Left cardiac atrium (tissue), 4 donors: ENCODE measurements at places on chromosomes 3 and 15. TPM values are rescaled to one million over a fixed set of nuclear protein-coding genes. Genes with fewer than 3 reads are reported as not detected.

- DNase-seq: no peak
These were observed 34.3 kb upstream of the LRTM1 start for GRCh38 chr3:54962200-54962599.

Gene GATM
- 47.4 TPM for total RNA-seq

- no peak for DNase-seq
These were observed 53.0 kb upstream of the CTDSPL start for GRCh38 chr3:37808656-37809055.

- no peak for DNase-seq
These were observed 109.4 kb upstream of the RAD18 start for GRCh38 chr3:9072667-9073009.

GRCh38 chr3:189812806-189813465 lies 181.7 kb downstream of the TP63 start:
- DNase-seq: no peak

DNA sequence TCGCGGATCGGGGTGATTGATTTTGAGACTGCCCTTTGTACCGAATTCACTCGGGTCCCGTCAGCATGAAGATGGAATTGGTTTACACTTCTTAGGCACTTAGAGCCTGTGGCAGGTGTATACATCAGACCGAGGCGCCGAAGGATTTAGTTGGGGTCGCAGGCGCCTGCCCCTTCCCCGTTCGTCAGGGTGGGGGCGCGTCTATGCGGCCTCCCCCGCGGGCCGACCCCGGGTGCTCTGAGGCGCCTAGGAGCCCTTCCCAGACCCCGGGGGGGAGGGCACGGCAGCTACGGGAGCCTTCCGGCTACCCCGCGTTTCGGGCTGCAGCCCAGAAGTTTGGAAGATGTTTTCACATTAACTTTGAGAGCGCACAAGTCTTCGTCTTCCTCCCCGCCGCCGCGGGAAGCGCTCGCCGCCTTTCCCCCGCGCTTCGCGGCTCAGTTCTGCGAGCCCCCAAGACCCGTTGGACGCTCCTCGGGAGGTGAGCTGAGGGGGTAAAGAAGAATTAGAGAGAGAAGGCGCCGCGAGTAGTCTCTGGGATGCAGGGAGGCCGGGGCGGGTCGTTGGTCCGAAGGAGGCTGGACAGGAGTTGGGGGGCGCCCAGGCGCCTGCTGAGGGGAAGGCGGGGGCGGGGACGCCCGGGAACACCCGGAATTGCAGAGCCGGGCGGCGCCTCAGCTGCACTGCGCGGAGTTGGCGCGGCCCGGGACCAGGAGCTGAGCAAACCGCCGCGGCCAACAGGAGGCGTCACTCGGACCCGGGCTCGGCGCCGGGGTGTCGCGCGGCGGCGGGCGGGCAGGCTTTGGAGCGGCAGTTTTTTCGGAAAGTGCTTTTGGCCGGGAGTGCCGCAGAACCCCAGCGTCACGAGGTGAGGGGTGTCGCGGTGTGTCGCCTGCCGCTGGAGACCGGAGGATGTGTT lies 780 bp downstream of the TIPARP start:
- peak; percentile 85 for DNase-seq

Gene PLXND1
- total RNA-seq: 112 TPM

DNA sequence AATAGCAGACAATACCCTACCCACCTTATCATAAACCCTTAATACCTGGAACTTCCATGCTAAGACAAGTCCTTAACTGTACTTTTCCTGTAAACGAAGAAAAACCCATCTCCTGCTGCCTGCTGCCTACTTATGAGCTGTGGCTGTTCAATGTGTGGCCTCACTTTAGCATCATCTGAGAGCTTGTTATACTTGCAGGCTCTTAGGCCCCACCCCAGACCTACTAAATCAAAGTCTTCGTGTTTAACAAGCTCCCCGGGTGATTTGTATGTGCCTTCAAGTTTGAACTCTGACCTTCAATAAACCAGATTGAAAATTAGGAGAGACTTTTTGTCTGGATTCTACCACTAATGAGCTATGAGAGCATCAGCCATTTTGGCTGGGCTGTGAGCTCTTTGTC lies 29.3 kb downstream of the TMEM41A start:
- DNase-seq: no peak

Gene STRC
- 0.12 TPM for total RNA-seq

DNA sequence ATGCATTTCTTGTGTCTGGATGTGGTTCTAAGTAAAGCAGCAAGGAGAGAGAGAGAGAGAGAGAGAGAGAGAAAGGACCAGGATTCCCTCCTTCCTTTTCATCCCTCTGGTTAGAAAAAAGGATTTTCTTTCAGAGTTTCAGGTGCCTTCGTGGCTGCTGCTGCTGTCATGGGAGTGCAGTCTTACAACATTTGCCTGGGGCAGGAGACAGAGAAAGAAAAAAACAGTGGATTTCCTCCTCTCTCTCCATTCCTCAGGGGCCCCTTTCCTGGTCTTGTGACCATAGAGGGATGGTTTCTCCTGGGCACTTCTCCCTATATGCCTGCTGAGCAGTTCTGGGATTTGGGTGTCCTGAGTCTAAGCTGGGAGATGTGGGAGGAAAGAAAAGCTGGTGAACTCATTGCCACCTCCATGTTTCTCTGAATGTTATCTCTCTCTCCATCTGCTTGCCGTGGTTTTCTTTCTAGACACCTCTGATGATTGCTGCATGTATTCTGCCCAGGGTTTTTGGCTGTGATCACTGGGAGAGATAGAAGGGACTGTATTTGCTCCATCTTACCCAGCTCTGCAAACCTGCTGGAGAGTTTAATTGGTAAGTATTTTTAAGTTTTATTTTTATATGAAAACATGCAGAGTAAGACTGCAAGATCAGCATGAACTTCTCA lies 142.4 kb upstream of the RGMA start:
- no peak for DNase-seq

Gene ZDHHC3
- 42.7 TPM for total RNA-seq

Gene CDHR4
- total RNA-seq: not detected

- no peak for DNase-seq
These were observed 325.5 kb downstream of the CHST2 start for GRCh38 chr3:143445118-143445517.

- DNase-seq: no peak
These were observed 296.8 kb downstream of the WDR72 start for GRCh38 chr15:53462651-53463050.

Gene PLAAT1
- 5.9 TPM for total RNA-seq

- DNase-seq: no peak
These were observed 16.2 kb upstream of the ITGA11 start for GRCh38 chr15:68447976-68448755.

Gene SPESP1
- total RNA-seq: 1.5 TPM

- DNase-seq: no peak
These were observed 45.2 kb downstream of the RARB start for GRCh38 chr3:25473246-25473645.

Gene CLEC3B
- 132 TPM for total RNA-seq

Gene STT3B
- total RNA-seq: 76.7 TPM

DNA sequence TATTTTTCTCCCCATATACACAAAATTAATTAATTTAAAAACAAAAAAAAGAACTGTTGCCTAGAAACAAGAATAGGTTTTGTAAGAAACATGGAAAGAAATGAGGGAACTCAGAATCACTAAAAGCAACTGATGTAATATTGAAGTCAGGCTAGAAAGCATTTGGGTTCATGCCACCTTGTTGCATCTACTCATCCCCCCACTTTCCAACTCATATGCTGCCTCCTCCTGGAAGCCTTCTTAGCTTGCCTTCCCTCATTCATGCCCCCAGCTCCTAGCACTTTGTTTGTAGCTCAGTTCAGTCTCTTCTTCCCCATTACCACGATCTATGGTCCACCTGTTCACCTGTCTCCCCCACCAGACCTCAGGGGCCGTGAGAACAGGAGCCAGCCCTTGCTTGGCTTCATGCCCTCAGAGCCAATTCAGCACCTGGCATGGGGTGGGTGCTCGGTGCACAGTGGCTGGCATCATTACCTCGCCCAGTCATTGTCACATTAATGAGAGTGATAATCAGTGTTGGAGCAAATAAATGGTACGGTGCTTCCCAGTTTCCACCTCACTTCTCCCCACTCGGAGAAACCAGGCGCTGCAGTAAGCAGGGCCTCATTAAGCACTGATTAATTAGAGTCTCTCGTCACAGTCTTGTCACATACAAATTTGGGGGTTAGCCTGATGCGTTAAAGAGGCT lies 62.4 kb upstream of the SLC6A1 start:
- no peak for DNase-seq

Gene ITPKA
- 0.71 TPM for total RNA-seq

DNA sequence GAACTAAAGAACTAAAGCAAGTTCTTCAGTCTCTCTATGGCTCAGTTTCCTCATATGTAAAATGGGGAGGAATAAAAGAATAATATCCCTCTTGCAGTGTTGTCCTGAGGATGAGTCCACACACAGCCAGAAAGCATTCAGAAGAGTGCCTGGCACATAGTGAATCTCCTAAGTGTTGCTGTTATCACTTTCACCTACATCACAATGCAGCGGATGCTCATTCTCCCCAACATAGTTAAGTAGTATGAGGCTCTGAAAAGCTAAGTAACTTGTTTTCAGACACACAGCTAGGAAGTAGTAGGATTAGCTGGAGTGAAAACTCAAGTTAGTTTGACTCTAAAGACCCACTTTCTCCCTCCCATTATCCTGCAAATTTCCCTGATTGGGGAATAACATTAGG lies 9.1 kb upstream of the USP3 start:
- no peak for DNase-seq

- DNase-seq: no peak
These were observed 35.3 kb downstream of the SRGAP3 start for GRCh38 chr3:9214185-9214584.

Gene GHSR
- not detected for total RNA-seq

DNA sequence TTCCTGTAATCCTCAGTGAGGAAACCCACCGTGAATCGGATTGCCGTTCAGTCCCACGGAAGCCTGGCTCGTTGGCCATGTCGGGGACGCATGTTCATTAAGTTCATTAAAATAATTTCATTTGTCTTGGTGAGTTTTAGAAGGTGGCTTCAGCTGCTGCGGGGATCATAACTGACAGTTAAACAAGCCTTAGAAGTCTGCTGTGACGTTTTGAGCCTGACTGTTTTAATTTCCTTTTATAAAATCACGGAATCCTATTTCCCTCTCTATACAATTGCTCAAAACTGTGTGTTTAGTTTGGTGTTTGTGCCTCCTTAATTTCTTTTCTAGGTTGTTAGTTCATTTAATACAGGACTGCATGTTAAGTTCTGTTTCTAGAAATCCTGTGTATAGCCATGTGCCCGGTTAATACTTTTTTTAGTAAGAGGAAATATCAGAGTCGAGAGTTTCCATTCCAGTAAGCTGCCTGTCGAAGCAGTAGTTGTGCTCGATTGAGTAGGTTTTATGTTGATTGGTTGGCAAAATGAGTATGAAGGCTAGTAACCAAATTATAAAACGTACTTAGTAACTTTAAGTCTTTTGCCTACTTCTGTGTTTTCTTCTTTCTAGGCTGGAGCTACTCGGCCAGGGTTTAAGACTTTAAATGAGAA lies 705 bp downstream of the NIPA2 start:
- DNase-seq: no peak

Gene CLDN11
- 9.4 TPM for total RNA-seq

Gene SRGAP3
- 2.5 TPM for total RNA-seq

Gene LINGO1
- total RNA-seq: 7.7 TPM

Gene GOLGA8S
- total RNA-seq: 0.16 TPM

Gene KNSTRN
- 7.2 TPM for total RNA-seq

Gene EPHA3
- 8.1 TPM for total RNA-seq

Gene SST
- not detected for total RNA-seq

Gene SEC11A
- 104 TPM for total RNA-seq

DNA sequence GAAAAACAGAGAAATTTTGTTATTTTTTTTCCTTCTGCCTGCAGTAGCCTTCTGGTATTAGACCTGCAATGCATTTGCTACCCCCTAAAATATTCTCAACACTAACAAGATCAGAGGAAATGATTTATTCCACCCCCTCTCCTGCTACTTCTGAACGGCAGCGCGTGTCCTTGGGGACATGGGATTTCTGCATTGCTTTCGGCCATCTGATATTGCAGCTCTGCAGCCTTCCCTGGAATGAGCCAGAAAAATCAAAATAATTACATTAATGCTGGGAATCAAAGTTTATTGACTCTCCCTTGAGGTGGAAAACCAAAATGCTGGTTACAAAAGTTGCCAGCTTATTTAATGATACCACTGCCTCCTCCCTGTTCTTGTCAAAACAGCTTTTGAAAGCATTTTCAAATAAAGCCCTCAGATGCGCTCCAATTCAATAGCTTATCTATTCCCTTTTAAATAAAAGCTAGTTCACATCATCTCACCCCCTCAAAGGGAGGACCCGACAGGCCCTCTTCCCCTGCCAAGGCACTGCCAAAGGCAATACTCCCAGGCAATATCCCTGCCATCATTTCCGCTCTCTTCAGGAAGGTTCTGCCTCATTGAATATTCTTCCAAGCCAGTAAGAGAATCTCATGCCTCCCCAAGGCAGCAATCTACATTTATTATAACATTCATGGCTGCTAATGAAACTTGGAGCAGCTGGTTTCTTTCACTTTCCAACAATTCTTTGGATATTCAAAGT lies 96.6 kb downstream of the FHIT start:
- peak; percentile 24 for DNase-seq

- DNase-seq: no peak
These were observed 75.9 kb upstream of the ALDH1L1 start for GRCh38 chr3:126256251-126256650.

DNA sequence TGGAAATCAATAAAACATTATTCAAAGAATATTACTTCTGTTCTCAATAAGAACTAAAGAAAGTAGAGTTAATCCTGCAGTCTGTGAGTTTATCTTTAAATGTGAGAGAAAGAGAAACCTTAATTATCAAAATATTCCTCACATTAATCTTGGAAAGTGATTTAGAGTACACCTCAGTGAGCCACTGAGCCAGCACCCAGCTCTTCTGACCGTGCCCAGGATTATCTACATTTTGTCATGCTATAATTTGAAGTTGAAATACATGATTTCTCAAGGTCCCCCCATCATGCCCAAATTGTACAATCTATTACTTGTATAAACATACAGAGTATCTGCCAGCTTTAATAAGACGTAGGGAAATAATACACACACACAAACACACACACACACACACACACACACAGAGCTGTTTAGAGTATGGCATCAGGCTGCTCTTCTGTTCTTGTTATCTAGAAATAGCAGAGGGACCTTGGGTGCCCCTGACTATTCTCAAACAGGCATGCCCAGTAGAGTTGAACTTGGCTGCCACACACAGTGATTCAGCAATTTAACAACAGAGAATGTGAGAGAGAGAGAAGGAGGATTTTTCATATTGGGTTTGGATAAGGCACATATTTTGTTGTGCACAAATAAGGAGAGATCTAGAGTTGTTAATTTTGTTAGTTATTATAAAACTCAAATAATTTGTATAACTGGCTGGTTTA lies 74.4 kb downstream of the P2RY1 start:
- DNase-seq: peak; percentile 22

Gene STRA6
- total RNA-seq: not detected

GRCh38 chr15:59401824-59402569 lies 29.3 kb upstream of the MYO1E start:
- no peak for DNase-seq
